ENCODE measurements at places on chromosomes 3 and 15.

DNA sequence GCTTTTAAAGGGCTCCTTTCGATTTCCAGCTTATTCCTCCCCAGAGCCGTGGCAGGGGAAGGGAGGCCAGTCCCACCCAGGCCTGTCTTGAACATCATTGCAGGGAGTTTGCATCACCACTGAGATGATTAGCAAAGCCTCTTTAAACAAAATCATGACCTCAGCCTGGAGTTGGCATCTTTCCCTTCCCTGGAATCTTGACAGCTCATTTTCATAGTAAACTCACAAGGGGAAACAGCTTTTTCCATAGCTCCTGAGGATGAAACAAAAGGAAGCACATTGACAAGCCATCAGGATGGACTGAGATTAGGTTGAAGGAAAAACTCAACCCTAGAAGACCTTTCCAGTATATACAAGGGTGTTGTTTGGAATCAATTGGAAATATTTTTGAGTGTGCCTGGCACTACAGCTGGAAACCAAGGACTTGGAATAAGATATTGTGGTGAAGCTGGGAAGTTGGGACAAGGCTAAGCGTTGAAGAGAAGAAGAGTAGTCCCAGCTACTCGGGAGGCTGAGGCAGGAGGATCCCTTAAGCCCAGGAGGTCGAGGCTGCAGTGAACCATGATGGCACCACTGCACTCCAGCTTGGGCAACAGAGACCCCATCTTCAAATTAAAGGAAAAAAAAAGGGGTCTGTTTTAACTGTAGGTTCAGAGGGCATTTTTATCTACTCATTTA is 3.1 kb upstream of the LARP6 start:
- DNase-seq, result peak; percentile 95

DNA sequence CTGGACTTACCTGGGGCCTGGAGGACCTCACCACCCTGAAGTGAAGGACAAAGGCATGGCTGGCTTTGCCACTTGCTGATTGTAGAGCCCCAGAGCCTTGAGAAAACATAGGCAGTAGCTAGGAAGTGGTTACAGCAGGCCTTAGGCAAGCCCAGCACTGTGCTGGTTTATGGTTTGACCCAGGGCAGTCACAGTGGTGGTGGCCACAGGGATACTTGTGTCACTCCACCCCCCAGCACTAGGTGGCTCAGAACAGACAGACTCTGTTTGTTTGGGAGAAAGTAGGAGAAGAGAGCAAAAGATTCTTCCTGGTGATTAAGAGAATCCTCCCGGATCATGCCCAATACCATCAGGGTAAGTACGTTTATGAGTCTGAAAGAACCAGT is 13.2 kb upstream of the COL8A1 start:
- DNase-seq, result no peak

DNA sequence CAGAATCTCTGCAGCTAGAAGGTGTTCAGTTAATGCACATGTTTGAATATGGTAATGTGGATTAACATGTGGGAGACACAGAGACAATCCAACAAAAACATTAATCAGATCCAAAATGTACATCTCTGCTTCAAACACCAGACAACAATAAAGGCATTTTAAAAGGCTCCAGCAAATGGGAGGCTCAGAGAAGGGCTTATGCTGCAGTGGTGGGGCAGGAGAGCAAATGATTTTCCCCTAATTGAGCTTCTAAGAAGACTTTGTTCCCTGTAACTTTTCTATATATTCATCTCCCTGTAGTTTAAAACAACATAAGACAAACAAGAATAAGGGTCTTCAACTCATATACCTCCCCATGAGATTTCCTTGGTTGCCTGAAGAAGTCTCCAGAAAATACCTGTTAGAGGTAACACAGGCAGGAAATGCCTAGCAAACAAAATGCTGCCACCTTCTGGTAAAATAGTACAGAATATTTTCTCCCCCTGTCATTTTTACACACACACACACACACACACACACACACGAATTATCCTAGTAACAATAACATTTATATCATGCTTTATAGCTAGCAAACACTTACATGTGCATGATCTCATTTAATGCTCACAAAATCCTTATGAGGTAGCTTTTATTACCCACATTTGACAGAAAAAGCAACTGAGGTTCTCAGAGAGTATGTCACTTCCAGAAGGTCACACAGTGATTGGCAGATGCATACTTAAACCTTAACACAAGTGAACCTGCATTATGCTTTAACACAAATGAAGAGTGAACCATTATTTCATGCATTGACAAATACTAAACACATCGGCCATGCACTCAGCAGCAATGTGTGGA is 123.4 kb upstream of the MB21D2 start:
- DNase-seq, result no peak

- DNase-seq, result no peak
Observed at GRCh38 chr3:71397046-71397445, 186.5 kb downstream of the FOXP1 start.

DNA sequence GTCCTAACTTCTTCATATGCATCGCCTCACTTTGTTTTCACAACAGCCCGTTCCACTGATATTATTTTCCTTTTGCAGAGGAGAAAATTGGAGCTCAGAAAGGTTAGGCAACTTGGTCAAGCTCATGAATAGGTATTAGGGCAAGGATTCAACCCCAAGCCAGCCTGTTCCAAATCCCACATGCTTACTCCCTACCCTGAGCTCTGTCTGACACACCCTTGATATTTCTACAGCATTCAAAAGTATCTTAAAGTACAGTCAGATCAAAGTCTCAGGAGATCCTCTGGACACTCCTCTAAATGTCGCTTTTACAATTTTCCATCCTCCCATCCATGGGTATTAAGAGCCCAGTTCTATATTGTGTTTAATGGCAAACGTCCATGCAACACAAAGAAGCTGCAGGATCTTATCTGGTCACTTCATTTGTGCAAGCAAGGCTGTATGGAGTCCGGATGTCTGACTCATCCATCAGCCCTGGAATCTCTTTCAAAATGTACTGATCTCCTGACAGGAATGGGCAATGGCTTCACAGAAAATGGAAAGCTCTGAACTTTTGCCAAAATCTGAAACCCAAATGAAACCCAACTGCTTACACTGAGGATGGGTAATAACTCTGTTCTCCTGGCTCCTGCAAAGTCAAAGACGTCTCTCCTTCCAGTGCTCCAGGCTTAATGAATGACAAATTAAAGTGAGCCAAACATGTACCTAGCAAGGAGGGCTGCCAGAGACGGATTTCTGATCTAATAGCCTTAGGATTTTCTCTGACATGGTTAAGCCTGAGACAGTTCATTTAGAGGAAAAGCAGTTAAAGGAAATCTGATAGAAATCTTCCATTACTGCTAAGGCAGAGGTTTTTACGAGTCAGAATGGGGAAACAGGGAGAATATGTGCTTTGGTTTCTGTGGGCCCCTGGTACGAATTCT is 230.9 kb upstream of the RORA start:
- no peak for DNase-seq

DNA sequence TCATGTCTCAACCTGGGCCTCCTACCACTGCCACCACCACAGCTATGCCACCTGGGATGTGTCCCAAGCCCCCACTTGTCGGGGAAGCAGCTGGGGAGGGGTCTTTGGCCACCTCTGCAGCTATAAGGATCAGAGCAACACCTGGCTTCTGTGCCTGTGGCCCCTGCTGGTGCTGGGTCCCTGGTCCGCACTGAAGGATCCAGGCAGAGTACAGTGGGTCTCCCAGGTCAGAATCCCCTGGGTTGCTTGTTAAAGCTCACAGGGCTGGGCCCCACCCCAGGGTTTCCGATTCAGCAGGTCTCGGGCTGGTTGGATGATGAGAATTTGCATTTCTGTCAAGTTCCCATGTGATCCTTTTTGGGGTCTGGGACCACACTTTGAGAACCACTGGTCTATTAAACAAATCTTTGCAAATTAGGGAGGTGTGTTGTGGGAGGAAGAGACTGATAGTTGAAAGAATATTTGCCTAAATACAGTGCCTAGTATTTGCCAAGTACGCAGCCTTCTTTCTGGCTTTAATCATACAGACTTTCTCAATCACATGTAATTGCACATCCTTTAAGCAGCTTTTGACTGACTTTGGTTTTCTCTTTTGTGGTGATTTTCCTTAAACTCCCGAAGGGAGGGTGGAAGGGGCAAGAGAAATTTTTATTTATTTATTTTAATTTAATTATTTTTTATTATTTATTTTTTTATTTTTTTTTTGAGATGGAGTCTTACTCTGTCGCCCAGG is 127.3 kb downstream of the IGF1R start:
- no peak for DNase-seq

- DNase-seq, result no peak
Observed at GRCh38 chr3:152355744-152356665, 87.3 kb downstream of the MBNL1 start.

DNA sequence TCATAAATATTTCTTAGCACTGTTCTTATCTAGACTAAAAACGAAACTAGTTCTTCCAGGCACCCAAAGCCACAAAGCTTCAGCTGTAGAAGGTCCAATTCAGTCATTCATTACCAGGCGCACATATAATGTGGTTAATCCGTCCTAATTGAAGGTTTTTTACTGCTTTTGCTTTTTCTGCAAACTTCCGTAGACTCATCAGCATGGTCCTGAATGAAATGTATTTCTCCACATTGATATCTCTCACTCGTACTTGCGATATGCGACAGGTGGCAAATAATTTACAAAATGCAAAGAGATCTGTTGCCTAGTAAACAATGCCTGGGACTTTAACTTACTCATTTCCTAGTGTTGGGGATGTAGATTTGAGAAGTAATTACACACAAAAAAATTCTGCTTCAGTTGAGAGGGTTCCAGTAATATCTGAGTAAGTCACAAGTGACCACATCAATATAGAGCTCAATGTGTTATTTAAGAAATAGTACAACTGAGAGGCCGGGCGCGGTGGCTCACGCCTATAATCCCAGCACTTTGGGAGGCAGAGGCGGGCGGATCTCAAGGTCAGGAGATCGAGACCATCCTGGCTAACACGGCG is 75.0 kb upstream of the MBNL1 start:
- DNase-seq, result no peak

DNA sequence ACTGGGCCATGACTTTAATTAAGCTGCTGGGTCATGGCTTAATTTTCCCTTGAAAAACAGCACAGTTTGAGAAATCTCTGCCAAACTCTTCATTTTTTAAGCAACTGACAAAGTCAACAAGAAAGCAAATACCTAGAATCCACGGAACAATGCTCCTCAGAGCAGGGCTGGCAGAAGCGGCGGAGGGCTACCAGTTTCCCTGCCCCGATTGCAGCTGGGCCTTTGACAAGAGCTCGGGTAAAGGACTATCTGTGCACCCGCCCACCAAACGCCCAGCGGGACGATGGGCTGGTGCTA is 1.2 kb downstream of the GOLIM4 start:
- no peak for DNase-seq

DNA sequence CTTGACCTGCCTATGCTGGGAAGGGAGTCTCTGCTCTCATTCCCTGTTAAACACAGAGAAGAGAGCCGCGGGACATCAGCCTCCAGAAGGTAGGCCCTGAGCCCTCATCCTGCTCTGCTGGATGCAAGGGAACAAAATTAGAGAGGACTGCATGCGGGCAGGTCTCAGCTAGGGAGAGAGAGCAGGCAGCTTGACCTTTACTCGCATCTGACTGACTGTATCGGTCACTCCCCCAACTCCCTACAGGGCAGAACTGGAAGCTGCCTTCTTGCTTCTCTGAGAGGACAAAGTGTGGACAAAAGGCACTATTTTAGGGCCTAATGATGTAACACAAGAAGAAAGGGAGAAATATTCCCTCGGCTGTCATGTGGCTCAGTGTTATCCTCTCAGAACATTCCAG is 38.7 kb upstream of the ATOSA start:
- DNase-seq, result no peak

- no peak for DNase-seq
Observed at GRCh38 chr3:172259111-172259541, 189.1 kb downstream of the GHSR start.

- DNase-seq, result no peak
Observed at GRCh38 chr3:113261063-113261625, 49.8 kb downstream of the BOC start.

DNA sequence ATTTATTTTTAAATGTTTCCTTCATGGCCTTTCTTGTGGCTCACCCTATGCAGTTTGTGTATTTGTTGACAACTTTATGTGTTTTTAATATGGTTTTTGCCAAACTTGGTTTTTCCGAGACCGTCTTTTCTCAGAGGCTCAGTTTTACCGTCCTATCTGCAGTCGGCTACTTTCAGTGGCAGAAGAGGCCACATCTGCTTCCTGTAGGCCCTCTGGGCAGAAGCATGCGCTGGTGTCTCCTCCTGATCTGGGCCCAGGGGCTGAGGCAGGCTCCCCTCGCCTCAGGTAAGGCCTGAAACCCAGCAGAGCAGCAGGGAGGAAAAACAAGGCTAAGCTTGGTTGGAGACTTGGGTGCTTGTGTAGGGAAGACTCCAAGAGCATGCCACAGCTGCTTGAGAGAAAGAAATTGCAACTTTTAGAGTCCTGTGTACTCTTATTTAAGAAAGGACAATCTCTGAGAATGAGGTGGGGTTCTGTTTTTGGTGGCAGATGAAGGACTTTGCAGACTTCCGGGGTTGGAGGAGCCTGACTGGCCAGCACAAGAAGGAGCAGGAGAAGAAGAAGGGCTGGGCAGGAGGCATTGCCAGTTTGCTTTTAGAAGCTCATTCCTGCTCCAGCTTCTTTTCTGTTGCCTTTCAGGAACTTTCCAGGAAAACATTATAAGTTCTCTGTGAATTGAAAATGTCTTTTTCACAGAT is at the start of gene TIGIT:
TIGIT (plus strand) TSS at position 191 of the 698 bp plus-strand sequence; CDS start at position 225, 34 bp downstream.
- DNase-seq, result no peak

DNA sequence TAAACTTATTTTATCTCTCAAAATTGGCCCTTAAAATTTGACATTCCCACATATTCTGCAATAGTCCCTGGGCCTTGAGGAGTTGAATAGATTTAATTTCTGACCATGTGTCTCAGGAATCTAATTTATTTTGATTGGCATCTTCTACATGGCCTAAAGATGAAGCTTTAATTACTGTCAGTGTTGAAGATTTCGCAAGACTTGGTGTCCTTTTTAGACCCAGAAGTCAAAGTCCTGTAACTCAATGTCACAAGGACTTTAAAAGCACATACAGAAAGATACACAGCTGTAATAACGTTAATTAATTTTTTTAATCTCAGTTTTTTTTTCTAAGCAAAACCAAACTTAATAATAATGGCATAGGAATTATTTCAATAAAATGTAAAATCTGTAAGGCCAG is 163.9 kb downstream of the SUCNR1 start:
- no peak for DNase-seq
